ENCODE measurements at places on chromosomes 5 and 9.

DNA sequence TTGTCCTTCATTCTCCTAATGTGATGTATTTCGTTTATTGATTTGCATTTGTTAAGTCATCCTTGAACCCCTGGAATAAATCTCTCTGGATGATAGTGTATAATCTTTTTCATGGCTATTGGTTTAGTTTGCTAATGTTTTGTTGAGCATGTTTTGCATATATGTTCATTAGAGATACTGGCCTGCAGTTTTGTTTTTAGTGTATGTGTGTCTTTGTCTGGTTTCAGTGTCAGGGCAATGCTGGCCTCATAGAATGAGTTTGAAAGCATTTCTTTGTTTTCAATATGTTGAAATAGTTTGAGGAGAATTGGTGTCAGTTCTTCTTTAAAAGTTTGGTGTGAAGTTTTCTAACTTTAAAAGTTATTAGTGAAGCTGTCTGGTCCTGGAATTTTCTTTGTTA lies 149.6 kb upstream of the ATP10B start:
- no peak for DNase-seq

GRCh38 chr9:114231273-114231672 lies 75.9 kb downstream of the COL27A1 start:
- no peak for DNase-seq

- DNase-seq = no peak
Observed at GRCh38 chr5:135750506-135750905, 84.0 kb upstream of the SLC25A48 start.

DNA sequence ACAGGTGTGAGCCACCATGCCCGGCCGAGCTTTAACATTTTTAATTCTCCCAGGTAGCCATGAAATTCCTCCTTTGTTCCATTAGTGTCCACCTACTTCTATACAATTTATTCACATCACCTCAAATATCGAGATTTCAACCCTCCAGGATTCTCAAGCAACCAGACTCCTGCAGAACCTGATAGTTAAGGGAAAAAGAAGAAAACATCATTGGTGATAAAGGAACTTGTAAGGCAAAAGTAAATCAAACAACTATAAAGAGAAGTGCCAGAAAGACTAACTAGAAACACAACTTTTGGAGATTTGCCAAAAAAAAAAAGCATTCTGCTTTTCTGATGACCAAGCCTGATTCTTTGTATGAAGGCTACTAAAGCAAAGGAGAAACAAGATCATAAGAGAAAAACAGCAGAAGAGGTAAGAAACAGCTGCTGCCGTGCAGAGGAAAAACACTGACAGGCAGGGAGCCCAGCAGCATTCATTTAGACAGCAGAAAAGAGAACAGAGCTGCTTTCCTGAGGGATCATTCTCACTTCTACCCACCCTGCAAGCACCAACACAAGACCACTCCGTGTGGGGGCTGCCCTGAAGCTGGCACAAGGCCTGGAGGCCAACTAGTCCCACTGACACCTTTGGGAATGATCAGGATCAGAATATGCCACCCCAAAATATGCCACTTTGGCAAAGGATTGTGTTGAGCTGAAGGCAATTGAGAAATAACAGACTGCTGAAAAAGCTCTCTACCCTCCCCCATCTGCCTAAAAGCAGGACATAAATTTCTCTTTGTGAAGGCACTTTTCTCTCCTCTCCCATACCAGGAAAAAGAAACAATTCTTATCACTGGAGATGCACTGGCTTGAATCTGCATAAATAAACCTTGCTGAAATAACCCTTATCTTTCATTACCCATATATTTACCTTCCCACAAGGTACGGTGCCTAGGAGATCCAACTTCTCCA lies 75.1 kb downstream of the ALDH7A1 start:
- DNase-seq = no peak

GRCh38 chr9:2676466-2676865 lies 40.8 kb upstream of the KCNV2 start:
- no peak for DNase-seq

DNA sequence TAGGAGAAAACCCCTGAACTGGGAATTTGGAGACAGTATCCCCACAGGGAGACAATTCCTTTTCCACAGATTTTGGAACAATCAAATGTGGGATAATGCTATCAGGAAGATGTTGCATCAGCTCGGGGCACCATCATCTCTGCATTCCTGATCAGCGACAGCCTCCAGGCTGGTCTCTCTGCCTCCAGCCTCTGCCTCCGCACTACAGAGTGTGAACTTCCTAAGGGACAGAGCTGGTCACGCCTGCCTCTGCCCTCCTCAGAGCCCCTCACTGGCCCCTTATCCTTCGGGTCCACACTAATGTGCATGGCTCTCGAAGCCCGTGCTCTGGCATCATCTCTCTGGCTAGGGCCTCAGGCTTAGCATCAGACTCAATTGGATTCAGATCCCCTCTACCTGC lies 8.6 kb downstream of the FOXI1 start:
- no peak for DNase-seq

DNA sequence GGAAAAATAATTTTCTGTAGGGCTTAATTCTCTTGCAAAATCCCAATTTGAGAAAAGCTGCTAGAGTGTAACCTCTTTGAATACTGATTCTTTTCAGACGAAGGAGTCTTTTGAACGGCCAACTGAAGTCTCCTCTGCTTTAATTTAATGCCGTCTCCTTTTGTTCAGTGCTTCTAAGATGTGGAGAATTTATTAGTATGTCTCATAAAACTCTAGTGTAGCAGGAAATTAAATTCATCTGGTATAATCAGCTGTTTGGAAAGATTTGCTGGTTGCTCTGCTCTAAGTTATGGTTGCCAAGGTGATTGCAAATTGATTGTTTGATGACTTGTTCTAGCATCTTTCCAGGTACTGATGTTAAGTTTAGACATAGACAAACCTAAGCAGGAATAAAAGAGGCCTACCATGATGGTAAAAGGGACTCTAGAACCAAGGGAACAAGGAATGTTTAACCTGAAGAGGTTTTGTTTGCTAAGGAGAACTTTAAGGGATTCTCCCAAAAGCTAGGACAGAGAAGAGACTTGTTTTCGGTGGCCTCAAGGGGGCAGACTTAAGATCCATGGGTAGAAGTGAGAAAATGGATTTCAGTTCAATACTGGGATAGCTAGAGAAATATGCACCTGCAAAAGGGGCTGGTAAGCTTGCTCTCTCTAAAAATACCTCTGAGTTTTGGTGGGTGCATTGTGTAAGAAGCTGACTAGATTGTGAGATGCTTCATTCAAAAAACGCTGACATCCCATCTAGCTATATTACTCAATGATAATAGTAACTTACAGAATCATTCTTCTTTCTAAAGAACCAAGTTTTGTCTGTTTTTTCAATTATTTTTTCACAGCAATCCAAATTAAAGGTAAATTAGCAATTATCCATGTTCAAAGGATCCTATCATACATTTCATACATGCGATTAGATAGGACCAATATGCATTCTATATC lies 5.7 kb upstream of the ADRB2 start:
- DNase-seq = peak; percentile 44

- no peak for DNase-seq
Observed at GRCh38 chr5:83767409-83767992, 46.8 kb upstream of the HAPLN1 start.

Data from CD4-positive, alpha-beta T cell treated with Interleukin-15 for 4 hours (primary cell).